Activated naive CD4-positive, alpha-beta T cell treated with anti-CD3 and anti-CD28 coated beads for 36 hours (primary cell): ENCODE measurements at places on chromosomes 4 and X. TPM values are rescaled to one million over a fixed set of nuclear protein-coding genes. Genes with fewer than 3 reads are reported as not detected.

DNA sequence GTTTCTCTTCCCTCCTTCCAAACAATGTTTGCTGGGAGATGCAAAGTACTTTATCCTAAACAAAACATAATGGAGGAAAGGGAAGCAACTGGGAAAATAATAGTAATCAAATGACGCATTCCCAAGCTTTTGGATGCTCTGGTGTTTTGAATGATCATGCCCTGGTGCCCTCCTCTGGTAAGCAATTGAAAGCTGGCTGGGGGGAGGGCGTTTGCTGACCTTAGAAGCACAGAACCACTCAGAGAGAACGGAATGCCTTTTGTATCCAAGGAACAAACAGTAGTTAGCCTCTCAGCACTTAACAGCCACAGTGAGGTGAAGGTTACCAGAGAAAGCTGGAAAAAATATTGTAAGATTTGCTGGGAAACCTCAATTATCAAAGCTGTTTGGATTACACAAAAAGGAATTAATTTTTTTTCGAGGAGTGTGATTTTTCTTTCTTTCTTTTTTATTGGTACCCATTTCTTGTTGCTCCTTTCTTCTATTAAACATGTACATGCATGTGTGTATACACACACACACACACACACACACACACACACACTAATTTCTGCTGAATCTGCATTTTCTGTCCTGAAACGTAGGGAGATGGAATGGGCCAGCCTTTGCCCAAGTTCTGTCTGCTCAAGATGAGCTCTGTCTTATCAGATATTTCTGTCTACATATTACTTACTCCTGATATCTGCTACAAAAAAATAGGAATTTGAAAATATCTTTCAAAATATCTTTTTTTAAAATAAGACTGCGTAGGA lies 155.8 kb upstream of the IGFBP7 start:
- DNase-seq: no peak
- no peaks in the 10 kb centered on the region for H3K27me3 ChIP-seq
- H3K36me3 ChIP-seq: no peaks in the 10 kb centered on the region
- no peak overlapping the region for H3K27ac ChIP-seq

GRCh38 chrX:12955882-12956703 lies 18.8 kb upstream of the TMSB4X start:
- H3K27ac ChIP-seq: peak overlapping the region; percentile 98
- H3K27me3 ChIP-seq: no peaks in the 10 kb centered on the region
- peak overlapping the region; percentile 83 for H3K4me3 ChIP-seq
- peaks cover 68% of the 10 kb centered on the region for H3K4me1 ChIP-seq

GRCh38 chr4:145799223-145799622 lies 119.3 kb downstream of the C4orf51 start:
- no peak overlapping the region for H3K27ac ChIP-seq
- H3K4me3 ChIP-seq: no peak overlapping the region
- H3K36me3 ChIP-seq: peaks cover 24% of the 10 kb centered on the region
- H3K4me1 ChIP-seq: peaks cover 5% of the 10 kb centered on the region

- H3K27ac ChIP-seq: no peak overlapping the region
- DNase-seq: no peak
- H3K36me3 ChIP-seq: no peaks in the 10 kb centered on the region
- no peaks in the 10 kb centered on the region for H3K4me1 ChIP-seq
Measured at GRCh38 chr4:146095860-146096259, 79.7 kb upstream of the LSM6 start.

- H3K4me1 ChIP-seq: peaks cover 2% of the 10 kb centered on the region
- H3K27me3 ChIP-seq: no peaks in the 10 kb centered on the region
- DNase-seq: no peak
- H3K4me3 ChIP-seq: no peak overlapping the region
- H3K36me3 ChIP-seq: peaks cover 1% of the 10 kb centered on the region
- no peak overlapping the region for H3K27ac ChIP-seq
Measured at GRCh38 chrX:132443196-132444135, 45.4 kb downstream of the MBNL3 start.

DNA sequence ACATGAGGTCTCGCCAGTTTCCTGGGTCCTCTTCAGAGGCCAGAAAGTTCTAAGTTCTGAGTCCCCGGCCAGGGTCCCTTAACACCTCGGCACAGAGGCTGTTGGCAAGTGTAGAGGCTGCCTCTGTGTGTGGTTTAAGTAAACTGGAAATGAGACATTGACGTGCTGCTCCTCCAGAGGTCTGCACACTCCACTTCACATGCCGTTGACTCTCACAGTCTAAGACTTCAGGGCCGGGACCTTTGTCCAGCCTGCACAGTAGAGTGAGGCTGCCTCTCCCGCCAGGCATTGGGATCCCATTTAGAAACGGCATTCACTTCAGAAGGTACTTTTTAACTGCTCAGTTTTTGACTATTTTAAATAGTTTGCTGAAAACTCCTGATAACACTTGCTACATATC lies 10.6 kb upstream of the TADA2B start:
- peaks cover 6% of the 10 kb centered on the region for H3K36me3 ChIP-seq
- peaks cover 9% of the 10 kb centered on the region for H3K4me1 ChIP-seq
- no peaks in the 10 kb centered on the region for H3K27me3 ChIP-seq
- H3K4me3 ChIP-seq: no peak overlapping the region
- H3K27ac ChIP-seq: no peak overlapping the region

DNA sequence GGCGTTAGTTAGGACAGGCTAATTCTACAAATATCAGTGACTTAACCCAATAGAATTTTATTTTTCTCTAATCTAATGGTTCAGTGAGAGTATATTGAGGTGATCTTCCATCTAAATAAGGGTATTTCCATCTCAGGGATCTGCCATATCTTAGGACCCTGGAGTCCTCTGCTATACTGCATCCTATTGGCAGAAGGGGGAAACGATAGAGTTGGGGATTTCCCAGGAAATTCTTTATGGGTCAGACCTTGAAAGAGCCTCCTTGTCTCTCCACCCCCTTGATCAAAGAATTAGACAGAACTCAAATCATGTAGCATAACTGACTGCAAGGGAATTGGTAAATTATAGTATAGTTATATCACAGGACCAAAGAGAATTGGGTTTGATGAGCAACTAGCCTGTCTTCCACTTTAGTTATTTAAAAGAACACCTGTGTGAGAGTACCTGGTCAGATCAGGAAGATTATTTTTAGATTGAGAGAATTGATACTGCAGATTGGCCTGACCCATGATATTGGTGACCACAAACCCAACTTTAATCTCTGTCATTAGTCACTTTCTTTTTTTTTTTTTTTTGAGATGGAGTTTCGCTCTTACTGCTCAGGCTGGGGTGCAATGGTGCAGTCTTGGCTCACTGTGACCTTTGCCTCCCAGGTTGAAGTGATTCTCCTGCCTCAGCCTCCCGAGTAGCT lies 25.6 kb downstream of the SMARCA5 start:
- H3K36me3 ChIP-seq: peaks cover 52% of the 10 kb centered on the region
- H3K4me3 ChIP-seq: no peak overlapping the region
- no peak overlapping the region for H3K27ac ChIP-seq
- no peaks in the 10 kb centered on the region for H3K27me3 ChIP-seq
- peak; percentile 10 for DNase-seq
- H3K4me1 ChIP-seq: peaks cover 19% of the 10 kb centered on the region

- peaks cover 58% of the 10 kb centered on the region for H3K4me1 ChIP-seq
Measured at GRCh38 chrX:66015152-66015831, 24.6 kb downstream of the VSIG4 start.

GRCh38 chr4:137253949-137254348 lies 278.3 kb downstream of the PCDH18 start:
- H3K36me3 ChIP-seq: no peaks in the 10 kb centered on the region
- no peaks in the 10 kb centered on the region for H3K27me3 ChIP-seq
- DNase-seq: no peak
- no peak overlapping the region for H3K27ac ChIP-seq
- H3K4me3 ChIP-seq: no peak overlapping the region

GRCh38 chrX:143768976-143769375 lies 48.4 kb upstream of the SPANXN2 start:
- no peaks in the 10 kb centered on the region for H3K36me3 ChIP-seq
- H3K4me1 ChIP-seq: no peaks in the 10 kb centered on the region
- no peak overlapping the region for H3K27ac ChIP-seq
- no peak overlapping the region for H3K4me3 ChIP-seq
- no peaks in the 10 kb centered on the region for H3K27me3 ChIP-seq
- no peak for DNase-seq

DNA sequence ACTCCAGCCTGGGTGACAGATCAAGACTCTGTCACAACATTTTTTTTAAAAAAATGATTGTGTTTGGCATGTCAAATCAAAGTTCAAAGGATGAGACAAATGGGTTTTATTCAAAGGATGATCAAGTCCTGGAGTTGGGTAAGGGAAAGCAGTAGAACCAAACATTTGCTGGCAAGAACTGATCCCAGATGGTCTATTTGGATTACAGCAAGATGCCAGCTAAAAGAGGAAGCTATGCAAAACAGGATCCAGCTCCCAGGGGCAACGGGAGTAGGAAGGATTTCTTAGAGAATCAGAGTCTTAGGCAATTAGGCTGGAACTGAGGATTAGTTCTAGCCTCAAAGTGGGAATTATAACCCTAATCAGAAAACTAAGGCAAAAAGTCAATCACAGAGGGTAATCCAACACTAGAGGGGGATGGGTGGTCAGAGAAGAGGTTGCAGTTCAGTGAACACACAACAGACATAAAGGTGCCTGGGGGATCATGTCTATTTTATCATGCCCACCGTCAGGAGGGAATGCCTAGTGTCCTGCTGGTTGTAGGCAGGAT lies 133.0 kb upstream of the PLS3 start:
- H3K27ac ChIP-seq: no peak overlapping the region
- no peak overlapping the region for H3K4me3 ChIP-seq
- H3K36me3 ChIP-seq: no peaks in the 10 kb centered on the region
- no peaks in the 10 kb centered on the region for H3K4me1 ChIP-seq

- H3K27ac ChIP-seq: no peak overlapping the region
- DNase-seq: no peak
- H3K4me3 ChIP-seq: no peak overlapping the region
- H3K27me3 ChIP-seq: no peaks in the 10 kb centered on the region
Measured at GRCh38 chr4:85448906-85449890, 25.8 kb upstream of the ARHGAP24 start.

DNA sequence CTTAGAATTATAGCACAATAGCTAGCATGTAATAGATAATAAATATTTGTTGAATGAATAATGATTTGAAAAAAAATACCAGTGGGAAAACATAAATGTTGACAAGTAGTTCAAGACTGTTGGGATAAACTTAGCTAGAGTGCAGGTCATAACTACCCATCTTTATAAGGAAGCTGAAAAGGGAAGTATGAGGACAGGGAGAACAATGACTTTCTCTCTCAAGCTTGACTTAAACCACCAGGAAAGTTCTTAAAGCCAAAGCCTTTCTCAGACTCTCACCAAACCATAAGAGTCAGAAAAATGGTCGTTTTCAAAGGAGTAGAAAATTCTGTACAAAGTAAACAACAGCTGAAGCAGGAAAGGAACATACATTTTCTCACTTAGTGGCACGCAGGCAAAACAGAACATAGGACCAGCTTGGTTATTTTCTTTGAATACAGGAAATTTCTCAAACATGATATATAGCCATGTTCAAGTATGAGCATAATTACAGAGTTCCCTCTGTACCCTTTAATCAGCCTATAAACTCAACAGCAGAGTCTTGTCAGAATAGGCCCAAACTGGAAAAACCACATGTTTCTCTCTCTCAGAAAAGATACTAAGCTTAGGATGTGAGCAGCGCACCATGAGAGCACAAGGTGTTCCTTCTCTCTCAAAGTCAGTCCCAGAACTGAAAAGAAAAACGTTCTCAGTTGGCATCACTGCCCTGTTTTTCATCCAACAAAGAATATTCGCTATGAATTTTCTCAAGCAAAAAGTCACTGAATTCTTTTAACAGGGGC lies 28.7 kb downstream of the MAPK10 start:
- no peaks in the 10 kb centered on the region for H3K4me1 ChIP-seq
- H3K4me3 ChIP-seq: no peak overlapping the region
- H3K27me3 ChIP-seq: peaks cover 3% of the 10 kb centered on the region
- H3K27ac ChIP-seq: no peak overlapping the region
- no peaks in the 10 kb centered on the region for H3K36me3 ChIP-seq
- DNase-seq: no peak

- no peak overlapping the region for H3K27ac ChIP-seq
- DNase-seq: no peak
- H3K4me3 ChIP-seq: no peak overlapping the region
- peaks cover 1% of the 10 kb centered on the region for H3K36me3 ChIP-seq
Measured at GRCh38 chrX:124035657-124036056, 74.2 kb downstream of the STAG2 start.

DNA sequence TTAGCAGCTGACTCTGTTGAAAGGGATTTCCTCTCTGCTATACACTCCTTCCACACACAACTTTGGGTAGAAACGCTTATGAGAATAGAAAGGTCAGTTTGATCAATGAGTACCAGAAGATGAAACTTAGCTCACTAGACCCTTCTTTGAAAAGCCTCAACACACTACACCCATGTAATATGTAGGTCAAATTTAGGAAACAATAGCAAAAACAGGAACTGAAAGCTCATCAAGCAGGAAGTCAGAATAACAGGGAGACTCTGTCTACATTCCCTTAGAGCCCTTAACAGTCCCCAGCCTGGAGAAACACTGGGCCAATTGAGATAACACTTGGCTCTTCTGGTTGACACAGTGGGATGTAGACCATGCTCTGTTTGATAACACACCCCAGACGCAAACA lies 30.7 kb downstream of the SRPX2 start:
- H3K36me3 ChIP-seq: no peaks in the 10 kb centered on the region
- no peak for DNase-seq
- no peaks in the 10 kb centered on the region for H3K27me3 ChIP-seq
- H3K4me1 ChIP-seq: peaks cover 6% of the 10 kb centered on the region
- H3K4me3 ChIP-seq: no peak overlapping the region

DNA sequence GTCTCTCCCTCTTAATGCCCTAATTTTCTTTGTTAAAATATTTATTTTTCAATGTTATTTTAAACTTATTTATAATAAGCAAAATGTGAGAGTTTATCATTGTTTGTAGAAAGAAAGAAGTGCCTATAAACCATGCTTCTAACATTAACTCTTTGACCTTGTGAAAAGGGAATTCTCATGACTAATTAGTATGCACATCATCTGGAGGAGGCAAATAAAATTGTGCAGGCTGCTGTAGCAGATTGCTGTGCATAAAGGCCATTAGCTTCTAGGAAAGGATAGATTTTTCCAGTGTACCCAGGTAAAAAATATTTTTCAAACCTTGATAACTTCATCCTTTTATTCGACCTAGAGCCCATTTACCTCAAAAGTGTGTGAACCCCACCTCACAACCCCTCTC lies 84.6 kb upstream of the GUCY1A1 start:
- DNase-seq: no peak
- H3K4me1 ChIP-seq: peaks cover 8% of the 10 kb centered on the region
- no peak overlapping the region for H3K27ac ChIP-seq
- H3K4me3 ChIP-seq: no peak overlapping the region
- H3K27me3 ChIP-seq: no peaks in the 10 kb centered on the region
- H3K36me3 ChIP-seq: no peaks in the 10 kb centered on the region

DNA sequence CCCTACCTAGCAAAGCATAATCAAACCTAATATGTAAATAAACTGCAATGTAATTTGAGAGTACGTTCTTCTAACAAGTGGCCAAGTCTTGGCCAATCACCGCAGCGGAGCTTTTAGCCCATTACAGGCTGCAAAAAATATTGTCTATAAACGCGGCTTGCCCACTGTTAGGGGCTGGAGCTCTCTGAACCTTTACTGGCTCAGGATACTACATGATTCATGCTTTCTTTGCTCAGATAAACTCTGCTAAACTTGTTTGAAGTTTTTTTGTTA lies 990 bp upstream of the HADH start:
- no peak for DNase-seq
- peaks cover 54% of the 10 kb centered on the region for H3K4me1 ChIP-seq
- H3K27me3 ChIP-seq: no peaks in the 10 kb centered on the region
- H3K27ac ChIP-seq: no peak overlapping the region
- H3K4me3 ChIP-seq: peak overlapping the region; percentile 7

NALF2 gene
- total RNA-seq: 0.22 TPM

GPR119 gene
- total RNA-seq: not detected

PYURF gene
- total RNA-seq: 51.5 TPM

UGT2A3 gene
- not detected for total RNA-seq

ADRA2C gene
- total RNA-seq: not detected

UGT2B15 gene
- not detected for total RNA-seq

FAM149A gene
- total RNA-seq: 0.42 TPM

CT45A1 gene
- not detected for total RNA-seq

RNF175 gene
- total RNA-seq: 1.4 TPM

SLC49A3 gene
- total RNA-seq: not detected
